ENCODE measurements at places on chromosomes 11 and 22. TPM values are rescaled to one million over a fixed set of nuclear protein-coding genes. Genes with fewer than 3 reads are reported as not detected.

The RBX1 gene
- 33.8 TPM for total RNA-seq

GRCh38 chr11:71179877-71180605, 72.3 kb downstream of the SHANK2 start:
- no peak for DNase-seq

The OR4D5 gene
- not detected for total RNA-seq

GRCh38 chr11:19512618-19513017, 200.0 kb upstream of the NAV2 start:
- no peak for DNase-seq

- DNase-seq: no peak
Measured at GRCh38 chr11:128965485-128965884, 22.8 kb upstream of the TP53AIP1 start.

Data from uterus (tissue), 4 donors.